Fibroblast of upper back skin (primary cell): ENCODE measurements at places on chromosomes 4 and X.

DNA sequence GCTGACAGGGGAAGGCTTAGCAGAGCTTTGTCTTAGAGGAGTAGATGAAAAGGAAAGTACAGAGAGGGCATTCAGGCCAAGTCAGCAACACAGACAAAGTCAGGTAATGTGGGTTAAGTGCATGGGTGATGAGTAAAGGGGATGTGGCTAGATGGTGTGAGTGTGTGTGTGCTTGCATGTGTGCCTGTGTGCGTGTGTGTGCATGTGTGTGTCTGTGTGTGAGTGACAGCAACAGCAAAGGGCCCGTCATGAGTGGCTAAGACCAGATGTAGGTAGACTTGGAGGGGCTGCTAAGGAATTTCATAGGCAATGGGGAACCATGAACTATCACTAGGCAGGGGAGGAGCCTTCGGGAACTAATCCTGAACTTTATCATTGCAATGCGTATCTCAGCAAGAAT lies 2.2 kb upstream of the GPR78 start:
- DNase-seq: no peak

GRCh38 chr4:169952236-169953002 lies 73.8 kb downstream of the MFAP3L start:
- no peak for DNase-seq

DNA sequence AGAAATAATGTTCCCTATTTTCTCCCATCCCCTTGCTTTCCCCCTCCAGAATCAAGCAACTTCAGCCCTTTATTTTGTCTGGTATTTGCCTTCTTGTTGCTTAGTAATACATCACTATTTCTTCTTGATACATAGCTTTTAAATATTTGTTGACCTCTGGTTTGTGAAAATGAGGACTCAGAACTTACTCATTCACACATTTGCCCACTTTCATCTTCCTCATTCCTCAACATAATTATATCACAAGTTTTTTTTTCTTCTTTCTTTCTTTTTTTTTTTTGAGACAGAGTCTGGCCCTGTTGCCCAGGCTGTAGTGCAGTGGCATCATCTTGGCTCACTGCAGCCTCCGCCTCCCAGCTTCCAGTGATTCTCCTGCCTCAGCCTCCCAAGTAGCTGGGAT lies 28.9 kb upstream of the NDUFC1 start:
- DNase-seq: peak; percentile 16

DNA sequence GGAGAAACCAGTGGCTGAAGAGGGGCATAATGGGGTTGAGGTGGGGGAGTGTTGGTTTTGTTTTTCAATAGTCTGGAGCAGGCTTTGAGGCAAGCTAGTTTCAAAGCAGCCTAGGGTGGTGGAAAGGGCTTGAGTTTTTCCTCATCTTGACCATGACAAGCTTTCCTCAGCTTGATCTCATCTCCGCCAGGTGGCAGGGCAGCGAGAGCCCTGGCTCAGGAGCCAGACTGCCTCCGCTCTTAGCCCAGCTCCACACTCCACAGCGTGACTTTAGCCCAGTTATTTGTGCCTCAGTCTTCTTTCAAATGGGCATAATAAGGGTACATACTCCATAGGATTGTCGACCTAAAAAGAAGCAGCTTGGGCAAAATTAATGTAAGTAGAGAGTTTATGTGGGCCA lies 29.9 kb upstream of the SOWAHD start:
- DNase-seq: no peak

DNA sequence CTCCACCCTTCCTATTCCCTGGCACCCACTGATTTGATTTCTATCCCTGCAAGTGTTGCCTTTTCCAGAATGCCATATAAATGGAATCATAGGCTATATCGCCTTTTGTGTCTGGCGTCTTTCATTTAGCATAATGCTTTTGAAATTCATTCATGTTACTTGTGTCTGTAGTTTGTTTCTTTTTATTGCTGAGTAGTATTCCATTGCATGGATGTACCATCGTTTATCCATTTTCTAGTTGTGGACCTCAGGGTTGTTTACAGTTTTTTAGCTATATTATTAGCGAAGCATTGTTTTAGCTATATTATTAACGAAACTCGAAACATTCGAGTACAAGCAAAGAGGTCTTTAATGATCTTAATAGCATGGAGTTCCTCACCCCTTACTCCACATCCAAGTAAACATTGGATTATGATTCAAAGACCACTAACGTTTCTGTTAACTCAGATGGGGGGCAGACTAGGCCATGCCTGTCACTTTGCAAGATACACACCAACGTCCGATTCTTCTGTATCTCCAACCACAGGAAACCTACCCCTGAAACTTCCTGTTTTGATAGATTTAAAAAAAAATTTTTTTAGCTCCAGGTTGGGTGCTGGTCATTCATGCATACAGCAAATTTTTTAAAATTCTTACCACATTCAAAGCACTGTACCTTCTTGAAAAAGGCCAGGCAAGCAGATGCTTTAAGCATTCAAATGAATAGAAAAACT lies 1.1 kb downstream of the DCK start:
- DNase-seq: no peak

DNA sequence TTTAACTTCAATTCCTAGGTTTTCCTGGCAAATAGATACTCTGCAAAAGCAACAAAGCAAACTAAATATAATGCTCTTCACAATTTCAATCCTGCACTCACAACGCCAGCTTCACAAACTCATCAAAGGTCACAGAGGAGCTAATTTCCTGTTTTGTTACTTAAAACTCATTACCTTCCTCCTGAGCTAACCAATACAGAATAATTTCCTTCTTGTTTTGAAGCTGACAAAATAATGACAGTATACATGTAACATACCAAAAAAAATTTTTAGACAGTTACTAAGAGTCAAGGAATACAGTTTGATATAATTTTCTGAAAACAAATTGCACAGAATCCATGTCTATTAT lies 17.9 kb downstream of the CNOT6L start:
- DNase-seq: no peak

DNA sequence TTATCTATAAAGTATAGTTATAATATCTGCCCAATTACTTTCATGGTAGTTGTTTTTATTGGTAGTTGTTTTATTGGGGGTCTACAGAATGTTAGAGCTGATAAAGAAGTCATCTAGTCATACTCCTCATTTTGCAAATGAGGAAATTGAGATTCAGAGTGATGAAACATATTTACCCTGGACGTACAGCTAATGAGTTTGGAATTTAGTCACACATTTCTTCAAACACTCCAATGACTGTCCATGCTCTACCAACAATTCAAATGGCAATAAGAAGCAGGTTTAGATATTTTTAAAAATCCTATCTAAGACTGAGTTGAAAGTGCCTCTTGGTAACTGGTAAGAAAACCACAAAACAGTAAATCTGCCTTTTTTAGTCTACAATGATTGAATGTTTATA lies 98.2 kb downstream of the MAGEC1 start:
- DNase-seq: no peak

- peak; percentile 59 for DNase-seq
Observed at GRCh38 chr4:148962539-148963290, 520.5 kb upstream of the NR3C2 start.

DNA sequence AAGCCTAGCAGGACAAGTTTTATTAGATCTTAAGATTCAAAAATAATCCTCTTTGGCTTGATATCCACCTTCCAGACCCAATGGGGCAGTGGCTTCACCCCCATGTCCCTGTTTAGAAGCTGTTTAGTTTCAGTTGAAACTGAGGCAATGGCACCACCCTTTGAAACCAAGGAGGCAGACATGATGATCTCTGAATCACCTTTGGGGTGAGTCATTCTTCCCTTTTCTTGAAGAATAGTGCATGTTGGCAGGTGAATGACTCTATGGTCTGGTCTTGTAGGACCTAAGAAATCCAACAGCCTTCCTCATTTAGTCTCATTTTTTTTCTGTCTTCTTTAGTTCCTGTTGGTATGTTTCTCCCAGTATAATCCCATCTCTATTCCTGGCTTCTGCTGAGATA lies 29.5 kb upstream of the BMP15 start:
- DNase-seq: no peak

DNA sequence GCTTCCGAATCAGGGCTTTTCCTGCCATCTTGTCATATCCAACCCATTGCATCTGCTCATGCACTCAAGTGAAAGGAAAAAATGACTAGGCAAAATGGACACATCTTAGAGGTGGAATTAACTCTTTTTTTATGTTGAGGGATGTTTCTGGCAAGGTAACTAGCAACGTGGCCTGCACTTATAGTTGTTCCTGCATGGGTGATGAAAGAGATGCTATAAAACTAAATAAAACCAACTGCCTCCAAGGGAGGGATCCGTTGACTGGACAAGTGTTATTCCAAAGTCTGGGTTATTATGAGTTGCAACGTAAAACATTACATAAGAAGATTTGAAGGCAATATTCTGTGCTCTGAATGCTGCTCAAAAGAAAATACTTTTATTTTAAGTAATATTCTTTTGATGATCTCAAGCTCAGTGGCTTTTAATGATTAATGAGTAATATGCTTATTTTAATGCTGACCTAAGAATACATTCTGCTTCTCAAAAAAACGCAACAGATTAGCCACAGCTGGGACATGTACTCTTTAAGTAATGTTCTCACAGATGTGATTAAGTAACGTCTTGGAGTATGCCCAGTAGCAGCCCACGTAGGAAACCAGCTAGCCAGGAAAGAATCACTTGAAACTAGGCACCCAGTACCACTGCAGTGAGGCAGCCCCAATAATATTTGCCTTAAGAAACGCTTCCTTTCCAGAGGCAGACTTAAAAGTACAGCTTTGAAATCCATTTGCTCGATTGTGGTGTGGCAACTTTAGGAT lies 27.4 kb downstream of the KLF3 start:
- DNase-seq: peak; percentile 64

DNA sequence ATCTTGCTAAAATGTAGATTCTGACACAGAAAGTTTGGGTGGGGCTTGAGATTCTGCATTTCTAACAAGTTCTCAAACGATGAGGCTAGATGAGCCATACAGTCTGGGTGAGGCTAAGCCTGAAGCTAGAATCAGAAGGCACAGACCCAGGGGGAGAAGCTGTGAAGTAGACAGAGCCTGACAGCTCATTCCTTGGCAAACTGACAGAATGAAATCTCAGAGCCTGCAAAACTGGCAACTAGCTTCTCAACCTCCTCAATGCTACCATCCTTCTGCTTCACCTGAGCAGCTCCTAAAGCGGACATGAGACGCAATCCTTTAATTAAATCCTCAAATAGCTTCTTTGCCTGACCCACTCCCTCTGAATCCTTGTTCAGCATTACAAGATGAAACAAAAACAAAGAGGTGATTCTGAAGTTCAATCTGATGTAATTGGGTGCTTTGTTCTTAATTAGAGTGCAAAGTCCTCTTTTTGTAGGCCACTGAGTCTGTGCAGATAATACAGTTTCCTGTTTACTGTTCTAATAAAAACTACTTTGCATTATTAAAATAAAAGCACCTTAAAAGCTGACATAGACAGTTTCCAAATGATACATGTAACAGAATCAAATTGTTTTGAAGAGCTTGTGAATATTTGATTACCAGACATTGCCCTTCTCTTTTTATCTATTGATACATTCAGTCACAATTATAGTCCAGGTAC lies 71.0 kb upstream of the BMP2K start:
- peak; percentile 74 for DNase-seq

- DNase-seq: peak; percentile 66
Observed at GRCh38 chr4:26088433-26088928, 174.5 kb downstream of the SMIM20 start.

DNA sequence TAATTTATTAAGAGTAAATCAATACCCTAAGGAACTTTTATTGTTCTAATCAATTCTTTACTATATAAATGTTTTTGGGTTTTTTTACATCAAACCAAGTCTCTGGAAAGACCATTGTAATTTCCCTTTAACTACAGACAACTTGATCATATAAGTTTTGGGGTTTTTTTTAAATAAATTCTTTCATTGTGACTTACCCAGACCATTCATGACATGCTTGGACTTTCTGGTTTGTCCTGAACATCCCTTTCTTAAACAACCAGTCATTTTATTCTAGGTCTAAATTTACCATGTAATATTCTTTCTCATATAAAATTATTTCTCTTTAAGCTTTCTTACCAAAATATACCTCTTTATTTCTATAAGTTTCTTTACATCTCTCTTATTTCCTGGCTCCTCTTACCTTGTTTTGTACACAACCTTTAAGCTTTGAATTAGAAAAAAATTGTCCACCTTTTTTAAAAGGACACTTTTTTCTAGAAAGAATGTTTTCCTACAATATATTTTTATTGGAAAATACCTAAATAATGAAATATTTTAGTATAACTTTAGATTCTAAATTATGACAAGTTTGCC lies 8.4 kb downstream of the CNGA1 start:
- no peak for DNase-seq

GRCh38 chrX:150238632-150239382 lies 124.3 kb upstream of the MAMLD1 start:
- DNase-seq: no peak
